ENCODE measurements at places on chromosomes 2 and 18.

- DNase-seq, result no peak
Measured at GRCh38 chr18:47826157-47827074, 104.0 kb downstream of the SMAD2 start.

- no peak for DNase-seq
Measured at GRCh38 chr18:79625195-79625923, 54.2 kb upstream of the CTDP1 start.

GRCh38 chr2:142315346-142315745 lies 184.5 kb upstream of the LRP1B start:
- DNase-seq, result no peak

DNA sequence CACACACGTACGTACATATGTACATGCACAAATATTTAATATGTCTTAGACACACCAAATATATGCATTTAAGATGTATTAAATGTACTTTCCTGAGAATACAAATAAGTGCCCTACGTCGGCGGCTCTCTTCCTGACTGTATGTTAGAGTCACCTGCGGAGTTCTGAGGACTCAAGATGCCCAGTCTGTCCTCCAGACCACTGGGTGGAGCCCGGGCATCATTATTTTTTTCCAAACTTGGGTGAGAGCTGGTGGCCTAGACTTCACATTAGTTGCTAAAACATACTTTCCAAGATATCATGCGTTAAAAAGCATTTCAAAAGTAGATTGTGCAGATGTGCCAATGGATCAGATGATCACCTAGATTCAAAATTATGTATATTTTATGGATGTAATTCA lies 2.9 kb downstream of the IL18R1 start:
- no peak for DNase-seq

- DNase-seq, result no peak
Measured at GRCh38 chr2:144253743-144254142, 266.2 kb downstream of the ZEB2 start.

DNA sequence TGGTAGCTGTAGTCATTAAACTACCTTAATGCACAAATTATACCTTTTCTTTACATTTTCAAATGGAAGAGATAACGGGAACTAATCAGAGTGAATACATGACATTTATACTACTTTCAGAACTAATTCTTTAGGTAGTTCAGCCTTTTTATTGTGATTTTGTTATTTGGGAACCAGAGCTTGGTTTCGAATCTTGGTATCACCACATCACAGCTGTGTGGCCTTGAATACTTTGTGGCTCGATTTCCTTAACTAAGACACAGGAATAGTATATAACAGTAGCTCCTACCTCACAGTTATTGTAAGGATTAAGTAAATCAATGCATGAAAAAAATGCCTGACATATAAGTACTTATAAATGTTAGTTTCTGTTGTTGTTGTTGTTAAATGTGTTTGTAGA lies 240.0 kb downstream of the WDR7 start:
- DNase-seq, result no peak

DNA sequence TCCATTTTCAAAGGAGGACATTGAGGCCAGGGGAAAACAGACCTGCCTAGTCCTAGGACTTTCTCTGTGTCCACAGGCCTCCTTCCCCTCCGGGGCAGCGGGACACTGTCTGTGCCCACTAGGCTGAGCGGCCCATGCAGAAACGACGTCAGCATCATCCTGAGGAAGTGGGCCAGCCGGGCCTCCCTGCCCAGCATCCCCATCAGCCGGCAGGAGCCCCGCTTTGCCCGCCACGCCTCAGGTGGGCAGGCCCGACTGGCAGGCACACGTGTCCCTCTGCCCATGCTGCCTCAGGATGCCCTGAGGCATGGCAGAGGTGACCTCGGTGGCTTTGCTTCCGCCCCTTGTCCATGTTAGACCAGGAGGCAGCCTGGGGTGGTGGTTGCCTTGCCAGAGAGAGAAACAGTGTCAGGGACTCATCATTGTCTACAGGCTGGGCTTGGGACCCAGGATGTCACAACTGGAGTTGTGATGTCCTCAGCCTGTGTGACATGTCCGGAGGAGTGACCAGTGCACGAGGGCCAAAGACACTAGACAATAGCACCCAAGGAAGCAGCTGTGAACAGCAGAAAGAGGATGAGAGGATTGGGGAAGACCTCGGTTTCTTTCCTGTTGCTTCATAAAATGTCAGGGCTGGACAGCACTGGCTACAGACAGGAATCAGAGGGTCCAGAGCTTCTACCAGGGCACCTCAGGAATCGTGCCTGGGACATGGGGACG lies 36.8 kb downstream of the TOGARAM2 start:
- no peak for DNase-seq

DNA sequence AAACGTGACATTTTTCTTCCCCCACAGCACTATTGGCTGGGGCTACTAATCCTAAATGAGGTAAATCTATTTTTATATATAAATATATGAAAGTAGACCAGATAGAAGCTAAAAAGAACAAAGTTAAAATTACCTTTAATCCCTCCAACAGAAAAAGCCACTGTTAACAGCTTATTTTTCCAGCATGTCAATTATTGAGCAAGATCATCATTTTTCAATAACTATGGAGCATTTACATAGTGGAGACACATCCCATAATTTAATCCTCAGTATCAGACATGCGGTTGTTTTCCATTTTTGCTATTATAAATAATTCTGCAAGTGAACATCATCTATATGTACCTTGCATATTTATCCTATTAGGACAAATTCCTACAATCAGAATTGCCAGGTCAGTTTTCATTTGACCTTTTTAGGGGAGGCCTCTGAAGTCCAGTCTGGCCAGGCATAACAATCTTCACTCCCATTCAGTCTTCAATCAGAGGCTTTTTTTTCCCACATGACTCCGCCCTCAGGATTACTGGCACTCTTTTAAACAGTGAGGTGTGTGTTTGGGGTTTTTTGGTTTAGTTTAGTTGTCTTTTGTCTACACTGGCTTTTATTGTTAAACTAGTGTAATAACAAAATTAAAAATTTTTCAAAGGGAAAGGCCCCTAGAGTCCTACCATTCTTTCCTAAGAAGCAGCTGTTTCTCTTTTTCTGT lies 29.2 kb downstream of the SMARCAL1 start:
- DNase-seq, result no peak

GRCh38 chr2:241850544-241851324 lies 8.0 kb downstream of the PDCD1 start:
- no peak for DNase-seq

- DNase-seq, result no peak
Measured at GRCh38 chr2:239835056-239835455, 190.1 kb downstream of the NDUFA10 start.

DNA sequence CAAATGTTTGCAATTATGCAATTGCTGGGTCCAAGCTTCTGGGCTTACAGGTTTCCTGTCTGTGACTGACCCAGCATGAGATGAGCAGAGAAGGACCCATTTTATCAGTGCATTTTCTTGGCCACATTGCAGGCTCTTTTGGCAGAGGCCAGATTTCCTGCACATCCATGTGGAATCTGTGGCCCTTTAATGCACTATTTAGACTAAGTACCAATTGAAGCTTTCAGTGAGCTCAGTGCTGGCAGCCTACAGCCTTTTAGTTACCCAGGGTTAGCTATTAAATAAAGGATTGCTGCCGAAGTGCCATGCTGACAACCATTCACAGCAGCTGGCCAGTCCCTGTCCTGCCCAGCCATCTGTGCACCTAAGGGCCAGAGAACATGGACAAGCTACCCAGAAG lies 165.0 kb downstream of the ANKRD30B start:
- no peak for DNase-seq

DNA sequence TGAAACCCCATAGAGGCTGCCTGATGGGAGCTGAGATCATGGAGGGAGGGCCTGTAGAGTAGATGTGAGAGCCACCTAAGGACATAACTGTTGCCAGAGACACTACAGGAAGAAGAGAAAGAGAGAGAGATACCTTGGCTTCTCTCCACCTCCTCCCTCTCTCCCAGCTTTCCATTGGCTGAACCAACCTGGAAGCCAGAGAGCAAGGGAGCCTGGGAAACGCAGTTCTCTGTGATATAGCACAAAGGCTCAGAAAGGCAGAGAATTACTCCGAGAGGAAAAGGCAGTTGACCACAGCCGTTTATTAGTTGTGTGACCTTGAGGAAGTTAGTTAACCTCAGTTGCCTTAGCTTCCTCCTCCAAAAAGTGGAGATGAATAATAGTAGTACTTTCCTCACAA lies 37.7 kb upstream of the MAT2A start:
- DNase-seq, result no peak

DNA sequence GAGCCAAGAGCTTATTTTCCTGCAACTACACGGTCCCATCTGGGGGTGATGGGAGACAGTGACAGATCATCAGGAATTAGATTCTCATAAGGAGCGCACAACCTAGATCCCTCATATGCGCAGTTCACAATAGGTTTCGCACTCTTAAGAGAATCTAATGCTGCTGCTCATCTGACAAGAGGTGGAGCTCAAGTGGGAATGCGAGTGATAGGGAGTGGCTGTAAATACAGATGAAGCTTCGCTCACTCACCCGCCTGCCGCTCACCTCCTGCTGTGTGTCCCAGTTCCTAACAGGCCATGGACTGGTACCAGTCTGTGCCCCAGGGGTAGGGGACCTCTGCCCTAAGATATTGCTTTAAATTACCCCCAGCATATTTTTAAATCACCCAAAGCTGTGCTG lies 10.8 kb downstream of the LRRFIP1 start:
- DNase-seq, result no peak
